ENCODE measurements at places on chromosomes 1 and 21. TPM values are rescaled to one million over a fixed set of nuclear protein-coding genes. Genes with fewer than 3 reads are reported as not detected.

- no peak for DNase-seq
Measured at GRCh38 chr1:228294717-228295116, 86.9 kb downstream of the OBSCN start.

GRCh38 chr1:79817031-79817560, 810.6 kb upstream of the ADGRL4 start:
- no peak for DNase-seq

DNA sequence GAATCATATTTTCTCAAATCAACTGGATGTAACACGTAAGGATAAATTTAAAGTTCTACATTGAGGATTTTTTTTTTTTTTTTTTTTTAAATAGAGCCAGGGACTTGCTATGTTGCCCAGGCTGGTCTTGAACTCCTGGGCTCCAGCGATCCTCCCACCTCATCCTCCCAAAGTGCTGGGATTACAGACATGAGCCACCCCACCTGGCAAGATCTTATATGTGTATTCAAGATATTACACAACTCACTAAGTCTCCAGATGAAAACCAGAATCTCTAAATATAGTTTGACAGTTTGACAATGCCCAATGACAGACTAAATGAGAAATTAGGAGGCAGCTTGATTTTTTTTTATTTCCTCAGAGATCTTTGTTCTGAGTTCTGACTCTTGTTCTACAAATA, 6.8 kb downstream of the YY1AP1 start:
- no peak for DNase-seq

- no peak for DNase-seq
Measured at GRCh38 chr1:226741009-226741408, 1.9 kb upstream of the ITPKB start.

GRCh38 chr1:165376811-165377311, 20.3 kb upstream of the LMX1A start:
- no peak for DNase-seq

DNA sequence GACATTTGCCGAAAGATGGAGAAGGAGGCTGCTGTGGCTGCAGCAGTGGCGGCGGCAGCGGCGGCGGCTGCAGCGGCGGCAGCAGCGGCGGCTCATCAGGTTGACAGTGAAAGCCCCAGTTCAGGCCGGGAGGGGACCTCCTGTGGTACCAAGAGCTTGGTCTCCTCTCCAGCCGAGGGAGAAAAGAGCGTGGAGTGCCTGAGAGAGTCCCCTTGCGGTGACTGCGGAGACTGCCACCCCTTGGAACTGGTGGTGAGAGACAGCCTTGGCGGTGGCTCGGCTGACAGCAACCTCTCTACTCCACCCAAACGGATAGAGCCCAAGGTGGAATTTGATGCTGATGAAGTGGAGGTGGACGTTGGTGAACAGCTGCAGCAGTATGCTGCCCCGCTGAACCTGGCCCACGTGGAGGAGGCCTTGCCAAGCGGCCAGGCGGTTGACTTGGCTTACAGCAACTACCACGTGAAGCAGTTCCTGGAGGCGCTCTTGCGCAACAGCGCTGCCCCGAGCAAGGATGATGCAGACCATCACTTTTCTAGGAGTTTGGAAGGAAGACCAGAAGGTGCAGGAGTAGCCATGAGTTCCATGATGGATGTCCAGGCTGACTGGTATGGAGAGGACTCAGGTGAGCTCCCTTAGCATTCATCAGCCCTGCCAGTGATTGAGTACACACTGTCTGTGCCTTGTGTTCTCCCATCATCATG, 6.3 kb downstream of the ZBTB8B start:
- DNase-seq = no peak

DNA sequence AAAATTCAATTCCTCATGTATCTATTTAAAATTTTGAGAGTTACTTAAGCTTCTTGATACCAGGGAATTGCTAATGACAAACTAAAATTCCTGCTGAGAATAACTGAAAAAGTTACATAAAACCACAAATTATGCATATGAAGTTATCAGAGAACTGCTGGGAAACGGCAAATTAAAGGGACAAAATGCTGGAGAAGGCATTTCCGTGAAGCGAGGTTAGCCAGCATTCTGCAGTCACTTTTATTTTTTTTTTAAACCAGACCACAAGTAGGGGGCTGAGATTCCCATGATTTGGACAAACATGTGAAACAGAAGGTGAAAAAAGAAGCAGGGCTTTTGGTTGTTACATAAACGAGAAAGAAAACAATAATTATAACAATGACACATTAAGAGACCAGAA, 737.6 kb upstream of the CHRM3 start:
- DNase-seq = no peak

DNA sequence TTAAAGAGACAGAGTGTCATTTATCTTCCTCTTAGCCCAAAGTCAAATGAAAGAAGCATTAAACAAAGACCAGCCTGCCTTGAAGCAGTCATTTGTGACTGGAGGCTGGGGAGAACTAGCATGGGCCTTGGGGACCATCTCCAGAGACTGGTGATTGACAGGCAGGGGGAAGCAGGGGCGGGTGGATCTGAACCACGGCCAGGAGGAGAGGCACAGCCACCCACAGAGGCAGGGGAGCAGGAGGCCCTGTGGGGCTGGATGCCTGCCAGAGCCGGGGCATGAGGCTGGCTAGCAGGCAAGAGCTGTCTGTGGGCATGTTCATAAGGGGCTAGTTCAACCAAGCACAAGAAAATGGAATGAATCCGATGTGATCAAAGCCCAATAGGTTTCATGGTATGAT, 73.9 kb downstream of the PLXNA2 start:
- no peak for DNase-seq

GRCh38 chr1:237677979-237678378, 212.7 kb downstream of the ZP4 start:
- no peak for DNase-seq

DNA sequence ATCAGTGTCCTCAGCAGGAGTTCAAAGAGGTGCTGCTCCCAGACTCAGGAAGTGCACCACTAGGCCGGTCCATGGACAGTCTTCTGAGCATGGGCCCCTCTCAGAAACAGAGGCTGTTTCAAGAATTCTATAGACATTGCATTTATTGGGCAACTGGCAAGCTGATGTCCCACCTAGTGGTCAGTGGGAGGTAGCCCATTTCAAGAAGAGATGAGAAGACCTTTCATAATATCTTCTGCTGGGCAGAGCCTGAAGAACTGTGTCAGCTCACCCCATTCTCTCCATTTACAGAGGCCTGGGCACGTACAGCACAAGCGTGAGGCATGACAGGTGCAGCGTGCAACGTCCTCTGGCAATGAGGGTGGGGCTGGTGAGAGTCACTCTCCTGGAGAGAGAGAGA, 216.0 kb downstream of the DYRK1A start:
- peak; percentile 42 for DNase-seq

- DNase-seq = no peak
Measured at GRCh38 chr21:14900058-14900457, 164.7 kb downstream of the NRIP1 start.

- DNase-seq = no peak
Measured at GRCh38 chr1:110513511-110513910, 5.5 kb downstream of the KCNA10 start.

- DNase-seq = peak; percentile 72
Measured at GRCh38 chr1:154791292-154792166, 78.6 kb downstream of the KCNN3 start.

DNA sequence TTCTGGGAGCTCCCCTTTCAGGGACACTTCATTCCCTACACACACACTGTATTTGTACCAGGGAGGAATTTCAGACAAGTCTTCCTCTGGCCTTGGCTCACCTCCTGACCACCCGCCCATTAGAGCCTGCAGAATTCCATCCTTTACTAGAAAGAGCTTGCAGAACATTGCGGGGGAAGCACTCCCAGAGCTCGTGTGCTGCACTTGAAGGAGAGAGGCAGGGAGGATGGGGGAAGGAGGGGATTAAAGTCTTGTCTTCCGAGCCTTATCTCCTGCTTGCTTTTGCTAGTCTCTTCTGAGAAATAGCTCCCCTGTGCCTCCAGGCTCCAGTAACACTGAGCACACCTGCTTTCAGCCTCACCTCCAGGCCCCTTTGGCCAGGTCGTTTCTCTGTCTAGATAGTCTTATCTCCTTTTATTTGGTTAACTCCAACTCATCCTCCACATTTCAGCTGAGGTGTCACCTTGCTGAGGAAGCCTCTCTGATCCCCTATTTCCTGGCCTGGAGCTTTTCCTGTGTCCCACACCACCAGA, 62.0 kb downstream of the PCNX2 start:
- no peak for DNase-seq

- DNase-seq = no peak
Measured at GRCh38 chr1:8607906-8608305, 209.5 kb downstream of the RERE start.

DNA sequence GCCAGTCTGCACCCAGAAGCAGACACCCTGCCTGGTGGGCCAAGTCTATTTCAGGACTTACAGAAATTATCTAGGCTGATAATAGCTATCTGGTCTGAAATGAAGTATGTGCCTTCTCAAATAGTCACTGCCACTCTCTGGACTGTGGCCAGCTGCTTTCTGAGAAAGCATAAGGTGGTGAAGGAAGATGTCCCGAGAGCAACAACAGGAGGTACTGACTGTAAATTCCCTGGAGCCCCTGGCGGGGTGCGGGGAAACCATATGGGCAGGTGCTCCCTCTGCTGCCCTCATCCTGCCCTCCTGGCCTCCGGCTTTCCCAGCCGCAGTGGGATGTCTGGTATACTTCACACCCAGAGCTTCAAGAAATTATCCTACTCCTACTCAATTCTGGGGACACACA, 86.8 kb downstream of the TGFBR3 start:
- no peak for DNase-seq

GRCh38 chr1:113993072-113993471, 13.8 kb downstream of the OLFML3 start:
- no peak for DNase-seq

DNA sequence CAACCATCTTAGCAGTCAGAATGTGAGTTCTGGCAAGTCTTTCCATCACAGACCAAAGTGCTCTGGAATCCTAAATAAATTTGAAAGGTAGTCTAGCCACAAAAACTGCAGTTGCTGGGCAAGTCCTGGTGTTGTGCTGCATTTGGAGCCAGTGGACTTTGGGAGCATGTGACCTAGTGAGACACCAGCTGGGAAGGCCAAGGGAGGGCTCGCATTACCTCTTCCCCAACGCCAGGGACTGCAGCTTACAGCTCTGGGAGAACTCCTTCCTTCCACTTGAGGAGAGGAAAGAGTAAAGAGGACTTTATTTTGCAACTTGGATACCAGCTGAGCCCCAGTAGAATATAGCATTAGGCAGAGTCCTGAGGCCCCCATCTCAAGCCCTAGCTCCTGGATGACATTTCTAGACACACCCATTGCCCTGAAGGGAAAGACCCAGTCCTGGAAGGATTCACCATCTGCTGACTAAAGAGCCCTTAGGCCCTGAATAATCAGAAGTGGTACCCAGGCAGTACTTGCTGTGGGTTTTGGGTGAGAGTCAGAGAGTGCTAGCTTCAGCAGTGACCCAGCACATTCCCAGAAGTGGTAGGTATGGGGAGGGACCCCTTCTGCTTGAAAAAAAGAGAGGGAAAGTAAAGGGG, 190.7 kb downstream of the NUF2 start:
- no peak for DNase-seq

GRCh38 chr1:37723072-37723389, 30.7 kb downstream of the CDCA8 start:
- no peak for DNase-seq

- no peak for DNase-seq
Measured at GRCh38 chr21:29477941-29478340, 179.2 kb downstream of the BACH1 start.

DNA sequence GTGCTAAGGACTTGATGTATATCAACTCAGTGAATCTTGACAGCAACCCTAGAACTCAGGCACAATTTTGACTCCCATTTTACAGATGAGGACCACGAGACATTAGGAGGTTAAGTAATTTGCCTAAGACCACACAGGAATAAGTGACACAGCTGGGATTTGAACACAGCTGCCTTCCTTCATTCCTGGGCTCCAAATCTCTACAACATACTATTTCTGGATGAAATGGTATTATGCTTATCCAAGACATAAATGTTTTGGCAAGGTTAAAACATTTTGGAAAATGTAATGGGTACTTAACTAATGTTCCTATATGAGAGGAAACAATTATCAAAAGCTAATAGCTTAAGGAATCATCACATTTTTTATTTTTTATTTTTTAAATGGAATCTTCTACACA, 4.8 kb downstream of the CLDN8 start:
- no peak for DNase-seq

GRCh38 chr1:246638941-246639655, 72.8 kb downstream of the CNST start:
- DNase-seq = no peak

DNA sequence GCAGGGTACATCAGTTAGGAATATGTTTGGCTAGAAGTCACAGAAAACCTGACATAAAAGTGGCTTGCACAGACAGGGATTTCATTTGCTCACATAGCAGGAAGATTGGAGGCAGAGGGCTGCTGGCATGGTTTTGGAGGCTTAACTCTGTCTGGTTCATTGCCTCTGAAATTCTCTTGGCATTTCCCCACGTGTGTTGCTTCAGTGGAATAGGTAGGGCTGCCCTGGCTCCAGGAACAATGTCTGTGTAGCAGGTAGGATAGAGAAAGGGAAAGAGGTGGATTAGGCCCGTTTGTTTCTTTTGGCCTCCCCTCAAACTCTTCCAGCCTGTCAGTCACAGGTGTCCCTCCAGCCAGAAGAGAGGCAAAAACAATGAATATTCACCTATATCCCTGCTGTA, 20.5 kb upstream of the SIPA1L2 start:
- no peak for DNase-seq

DNA sequence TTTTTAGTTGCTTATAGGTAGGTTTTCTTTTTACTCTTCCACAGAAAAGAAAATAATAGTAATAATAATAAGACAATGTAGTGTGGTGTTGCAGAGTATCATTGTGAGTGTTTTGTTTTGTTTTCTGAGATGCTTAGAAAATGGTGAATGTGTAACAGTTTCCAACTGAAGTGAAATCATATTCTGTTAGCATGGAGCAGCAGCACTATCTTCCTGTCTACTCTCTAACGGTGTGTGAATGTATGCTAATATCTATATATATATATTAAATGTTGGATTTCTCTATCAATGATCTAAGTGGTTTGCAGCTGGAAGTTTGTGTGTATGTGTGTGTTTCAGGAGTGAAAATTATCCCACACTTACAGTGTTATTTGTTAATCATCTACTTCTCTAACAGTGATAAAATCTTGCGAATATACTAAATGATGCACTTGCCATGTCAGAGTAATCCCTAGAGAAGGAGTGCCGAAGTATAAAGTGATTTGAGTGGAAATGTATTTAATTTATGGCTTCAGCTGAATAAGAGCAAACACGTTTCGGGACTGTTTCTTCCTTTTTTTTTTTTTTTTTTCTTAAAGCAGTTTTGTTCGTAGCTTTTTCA, 377 bp downstream of the SAMD13 start:
- DNase-seq = no peak

- DNase-seq = no peak
Measured at GRCh38 chr1:20318971-20319370, 28.3 kb downstream of the VWA5B1 start.

Gene TMEM200B
- 0.41 TPM for total RNA-seq

Gene PINK1
- total RNA-seq = 57.2 TPM

Gene CADM3
- not detected for total RNA-seq

Gene F13B
- not detected for total RNA-seq

Gene OR2T2
- not detected for total RNA-seq

Gene FOXO6
- not detected for total RNA-seq

Gene TNFSF4
- total RNA-seq = 11.7 TPM

Gene A3GALT2
- not detected for total RNA-seq

Gene MGST3
- 227 TPM for total RNA-seq
